ENCODE measurements at places on chromosomes 6 and 20. TPM values are rescaled to one million over a fixed set of nuclear protein-coding genes. Genes with fewer than 3 reads are reported as not detected.

Gene LRRN4
- not detected for total RNA-seq

DNA sequence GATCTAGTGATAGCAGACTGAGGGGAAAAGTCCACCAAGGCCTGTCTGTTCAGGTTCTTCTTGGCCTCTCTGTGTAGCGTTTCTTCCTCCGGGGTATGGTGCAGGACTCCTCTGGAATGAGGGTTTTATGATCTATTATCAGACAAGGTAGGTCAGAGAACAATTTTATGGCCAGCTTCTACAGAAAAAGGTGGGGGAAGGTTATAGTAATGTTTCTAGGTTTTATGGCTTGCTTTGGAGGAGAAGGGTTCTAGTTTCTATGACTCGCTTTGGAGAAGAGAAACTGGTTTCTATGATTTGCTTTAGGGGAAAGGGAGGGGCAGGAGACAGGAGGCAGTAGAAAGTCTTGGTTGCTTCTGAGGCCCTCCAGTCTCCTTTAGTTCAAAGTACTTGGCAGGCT, 144.8 kb upstream of the LAMA2 start:
- H3K27me3 ChIP-seq: no peaks in the 10 kb centered on the region
- H3K4me3 ChIP-seq: no peak overlapping the region
- DNase-seq: no peak
- H3K36me3 ChIP-seq: no peaks in the 10 kb centered on the region

- no peaks in the 10 kb centered on the region for H3K36me3 ChIP-seq
- H3K4me3 ChIP-seq: no peak overlapping the region
- no peaks in the 10 kb centered on the region for H3K4me1 ChIP-seq
- H3K27ac ChIP-seq: no peak overlapping the region
These were observed 48.4 kb upstream of the DEFB112 start for GRCh38 chr6:50097966-50098640.

DNA sequence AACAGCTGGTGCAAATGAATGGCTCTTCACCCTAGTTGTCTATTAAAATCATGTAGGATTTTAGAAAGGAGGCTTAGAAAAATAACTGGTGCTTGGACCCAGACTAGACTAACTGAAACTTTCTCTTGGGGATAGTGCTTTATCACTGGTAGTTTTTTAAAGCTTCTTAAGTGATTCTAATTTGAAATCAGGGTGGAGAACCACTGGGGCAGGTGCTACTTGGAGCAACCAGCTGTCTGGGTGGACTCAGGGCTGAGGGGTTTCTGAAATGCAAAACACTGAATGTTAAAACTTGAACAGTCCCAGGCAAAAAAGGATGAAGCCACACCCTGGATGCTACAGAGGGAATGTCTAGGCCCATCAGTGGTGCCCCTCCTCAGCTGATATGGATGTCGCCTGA, 81.2 kb downstream of the PXDC1 start:
- H3K27ac ChIP-seq: no peak overlapping the region
- peaks cover 8% of the 10 kb centered on the region for H3K36me3 ChIP-seq
- no peak for DNase-seq
- H3K27me3 ChIP-seq: no peaks in the 10 kb centered on the region
- H3K4me1 ChIP-seq: peaks cover 2% of the 10 kb centered on the region

DNA sequence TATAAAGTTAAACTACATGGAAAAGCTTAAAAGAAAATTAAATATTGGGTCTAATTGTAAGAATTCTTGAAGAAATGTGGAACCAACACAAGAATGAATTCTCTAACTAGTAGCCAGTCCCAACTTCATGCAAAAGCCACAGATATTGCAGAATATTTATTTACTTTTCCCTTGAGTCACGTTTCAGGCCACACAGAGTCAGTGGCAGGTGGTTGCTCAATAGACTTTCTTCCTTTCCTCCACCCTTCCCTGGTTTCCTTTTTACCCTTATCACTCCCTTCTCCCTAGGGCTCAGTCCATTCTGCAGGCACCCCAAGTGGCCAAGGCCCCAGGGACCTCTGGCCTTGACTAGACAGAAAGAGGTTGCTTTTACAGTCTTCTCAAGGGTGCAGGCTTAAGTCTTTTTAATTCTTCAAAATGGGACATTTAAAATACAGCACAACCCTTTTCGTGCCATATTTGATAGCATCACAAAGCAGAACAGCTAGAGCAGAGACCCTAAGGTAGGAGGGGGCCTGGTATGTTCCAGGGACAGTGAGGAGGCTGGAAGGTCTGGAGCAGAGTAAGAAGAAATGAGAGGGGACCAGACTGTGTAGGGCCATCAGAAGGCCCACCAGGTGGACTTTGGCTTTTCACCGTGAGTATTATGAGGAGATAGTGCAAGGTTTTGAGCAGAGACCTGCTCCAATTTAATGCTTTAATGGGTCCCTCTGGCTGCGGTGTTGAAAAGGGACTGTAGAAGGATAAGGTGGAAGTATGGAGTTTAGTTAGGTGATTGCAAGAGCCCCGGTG, 65.0 kb downstream of the HDDC2 start:
- peaks cover 11% of the 10 kb centered on the region for H3K36me3 ChIP-seq
- H3K4me1 ChIP-seq: peaks cover 4% of the 10 kb centered on the region
- DNase-seq: no peak
- no peak overlapping the region for H3K27ac ChIP-seq
- no peaks in the 10 kb centered on the region for H3K27me3 ChIP-seq

Gene SIRPD
- not detected for total RNA-seq
